ENCODE measurements at places on chromosomes 6 and 20.

- DNase-seq, result no peak
These were observed 141.7 kb downstream of the CD164 start for GRCh38 chr6:109240370-109241084.

DNA sequence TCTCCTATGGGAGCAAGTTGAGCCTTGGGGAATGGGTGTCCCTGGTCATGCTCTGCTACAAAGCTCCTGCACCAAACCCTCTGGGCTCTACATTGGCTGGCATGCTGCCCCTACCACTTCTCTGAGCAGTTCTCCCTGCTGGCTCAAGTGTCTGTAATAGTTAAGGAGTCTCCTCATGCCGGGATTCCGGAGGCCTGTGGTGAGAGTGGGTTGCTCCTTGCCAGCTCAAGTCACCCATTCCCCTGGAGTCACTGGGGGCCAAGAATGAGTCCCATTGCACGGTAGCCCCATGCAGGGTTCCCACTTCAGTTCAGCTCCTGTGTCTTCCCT is 173.9 kb downstream of the PRDM13 start:
- no peak for DNase-seq

GRCh38 chr6:166423781-166424180 is 41.0 kb upstream of the MPC1 start:
- no peak for DNase-seq

- DNase-seq, result no peak
These were observed 3.8 kb downstream of the DIDO1 start for GRCh38 chr20:62922451-62922921.

GRCh38 chr6:62803094-62803493 is 408.2 kb upstream of the FKBP1C start:
- no peak for DNase-seq

GRCh38 chr6:4896401-4896800 is 107.4 kb downstream of the RPP40 start:
- no peak for DNase-seq

DNA sequence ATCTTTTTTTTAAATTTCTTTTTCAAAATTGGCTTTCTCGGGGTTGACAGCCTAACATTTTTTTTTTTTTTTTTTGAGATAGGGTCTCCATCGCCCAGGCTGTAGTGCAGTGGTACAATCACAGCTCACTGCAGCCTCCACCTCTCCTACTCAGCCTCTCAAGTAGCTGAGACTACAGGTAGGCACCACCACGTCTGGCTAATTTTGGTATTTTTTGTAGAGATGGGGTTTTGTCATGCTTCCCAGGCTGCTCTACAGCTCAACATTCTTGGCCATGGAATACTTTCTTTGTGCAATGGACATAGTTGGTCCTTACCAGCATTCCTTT is 6.4 kb upstream of the CTNNBL1 start:
- no peak for DNase-seq

- DNase-seq, result no peak
These were observed 28.3 kb downstream of the NFATC2 start for GRCh38 chr20:51514249-51514648.

DNA sequence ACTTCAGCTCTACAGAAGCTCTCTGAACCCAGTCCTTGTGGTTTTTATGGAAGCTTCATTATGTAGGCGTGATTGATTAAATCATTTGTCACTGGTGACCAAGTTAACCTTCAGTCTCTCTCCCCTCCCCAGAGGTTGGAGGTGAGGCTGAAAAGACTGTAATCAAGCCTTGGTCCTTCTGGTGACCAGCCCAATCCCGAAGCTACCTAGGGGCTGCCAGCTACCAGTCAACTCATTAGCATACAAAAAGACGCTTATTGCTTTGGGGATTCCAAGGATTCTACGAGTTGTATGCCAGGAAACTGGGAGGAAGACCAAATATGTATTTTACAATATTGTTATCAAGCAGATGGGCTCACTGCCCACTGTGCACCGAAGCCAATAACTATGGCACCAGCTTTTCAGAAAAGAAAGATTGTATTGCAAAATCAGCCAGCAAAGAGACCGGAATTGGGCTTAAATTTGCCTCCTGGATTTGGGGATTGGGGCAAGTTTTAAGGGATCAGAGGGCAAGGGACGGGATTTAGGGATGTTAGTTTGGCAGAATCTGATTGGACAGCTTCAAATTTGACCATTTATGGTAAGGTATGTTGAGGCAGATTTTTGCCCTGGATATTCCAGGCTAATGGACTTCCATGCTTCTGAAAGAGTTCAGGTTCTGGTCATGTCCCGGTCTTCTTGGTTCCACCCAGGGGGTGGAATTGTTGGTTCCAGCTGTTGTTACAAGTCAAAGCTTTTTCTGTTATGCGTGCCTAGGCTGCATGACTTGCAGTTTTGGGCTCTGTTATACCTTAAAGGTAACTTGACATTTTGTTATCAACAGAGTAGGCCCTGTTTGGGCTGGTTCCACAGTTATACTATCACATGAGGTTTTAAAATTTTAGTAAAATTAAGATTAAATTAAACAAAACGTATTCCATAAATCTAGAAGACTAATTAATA is 167.4 kb downstream of the COL9A1 start:
- DNase-seq, result no peak

- DNase-seq, result no peak
These were observed 157.5 kb downstream of the TINAG start for GRCh38 chr6:54465649-54466300.

DNA sequence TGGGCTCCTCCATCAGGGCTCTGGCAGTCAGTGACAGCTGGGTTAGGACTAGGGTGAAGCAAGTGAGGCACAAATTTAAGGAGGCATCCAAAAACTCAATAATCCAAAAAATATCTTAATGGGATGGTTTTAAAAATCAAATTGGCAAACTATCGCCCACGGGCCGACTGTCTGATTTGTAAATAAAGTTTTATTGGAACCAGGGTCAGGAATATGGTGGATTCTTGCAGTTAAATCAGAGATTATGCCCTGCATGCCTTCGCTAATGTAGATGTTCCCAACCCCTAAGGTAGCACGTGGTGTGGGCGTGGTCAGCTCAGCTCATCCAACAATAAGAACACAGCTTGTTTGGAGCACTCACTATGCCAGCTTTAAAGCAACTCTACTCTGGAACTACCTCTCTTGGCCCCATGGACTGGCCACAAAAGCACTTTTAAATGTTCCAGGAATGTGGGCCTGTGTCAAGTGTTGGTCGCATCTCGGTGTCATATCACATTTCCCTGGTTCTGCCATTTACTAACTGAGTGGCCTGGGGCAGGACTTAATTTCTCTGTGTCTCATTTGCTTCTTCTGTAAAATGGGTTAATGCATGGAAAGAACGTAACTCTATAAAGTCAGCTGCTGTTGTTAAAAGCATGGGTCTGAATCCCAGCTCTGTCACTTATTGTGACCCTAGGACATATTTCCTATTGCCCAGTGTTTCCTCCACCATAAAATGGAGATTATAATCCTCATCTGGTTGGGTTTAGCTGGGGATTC is 7.0 kb downstream of the TP53RK start:
- DNase-seq, result no peak

GRCh38 chr6:121540210-121540609 is 104.8 kb downstream of the GJA1 start:
- no peak for DNase-seq

- no peak for DNase-seq
These were observed 8.0 kb downstream of the TP53RK start for GRCh38 chr20:46681032-46681854.

DNA sequence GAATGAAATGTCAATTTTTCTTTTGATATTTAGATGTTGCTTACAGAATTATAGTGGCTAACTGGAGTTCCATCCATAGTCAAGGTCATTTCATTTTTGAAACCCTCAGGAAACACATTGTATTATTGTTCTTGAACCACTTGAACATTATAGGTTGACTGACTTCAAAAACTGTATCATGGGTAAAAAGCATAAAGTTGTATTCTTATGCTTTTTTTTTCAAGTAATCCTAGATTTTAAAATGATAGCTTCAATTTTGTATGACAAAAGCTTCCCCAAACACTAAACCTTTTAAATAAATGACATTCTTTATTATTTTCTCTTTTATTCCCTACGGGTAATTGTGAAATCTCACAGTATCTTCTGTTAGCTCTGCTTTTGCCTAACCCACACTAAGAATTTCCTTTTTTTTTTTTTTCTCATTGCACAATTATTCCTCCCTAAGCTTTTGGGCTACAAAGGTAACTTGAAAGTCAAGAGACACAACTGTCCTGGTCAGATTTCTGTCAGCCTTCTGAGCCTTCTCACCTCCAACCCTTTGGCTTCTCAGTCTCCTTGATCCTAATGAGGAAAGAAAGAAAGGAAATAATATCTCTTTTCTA is 36.9 kb upstream of the LAMA4 start:
- DNase-seq, result no peak

DNA sequence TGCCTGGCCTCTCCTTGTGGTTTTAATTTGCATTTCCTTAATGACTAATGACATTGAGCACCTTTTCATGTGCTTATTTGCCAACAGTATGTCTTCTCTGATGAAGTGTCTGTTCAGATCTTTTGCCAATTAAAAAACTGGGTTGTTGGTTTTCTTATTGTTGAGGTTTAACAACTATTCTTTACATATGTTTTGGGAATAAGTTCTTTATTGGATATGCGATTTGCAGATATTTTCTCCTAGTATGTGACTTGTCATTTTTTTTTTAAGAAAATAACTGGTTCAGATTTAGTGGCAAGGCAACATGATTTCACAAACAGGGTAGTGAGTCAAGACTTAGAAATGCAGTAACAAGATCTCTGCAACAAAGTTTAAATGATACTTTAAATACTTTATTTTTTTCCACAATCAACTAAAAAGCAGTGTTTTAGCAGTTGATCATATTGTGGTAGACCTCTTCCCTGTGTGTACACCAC is 67.8 kb downstream of the TIAM2 start:
- peak; percentile 84 for DNase-seq

Data from GM04503 (cell line).